ENCODE measurements at places on chromosomes 6 and 20.
A peak's percentile ranks its signal among the peaks of the same experiment; 100 is the strongest.

DNA sequence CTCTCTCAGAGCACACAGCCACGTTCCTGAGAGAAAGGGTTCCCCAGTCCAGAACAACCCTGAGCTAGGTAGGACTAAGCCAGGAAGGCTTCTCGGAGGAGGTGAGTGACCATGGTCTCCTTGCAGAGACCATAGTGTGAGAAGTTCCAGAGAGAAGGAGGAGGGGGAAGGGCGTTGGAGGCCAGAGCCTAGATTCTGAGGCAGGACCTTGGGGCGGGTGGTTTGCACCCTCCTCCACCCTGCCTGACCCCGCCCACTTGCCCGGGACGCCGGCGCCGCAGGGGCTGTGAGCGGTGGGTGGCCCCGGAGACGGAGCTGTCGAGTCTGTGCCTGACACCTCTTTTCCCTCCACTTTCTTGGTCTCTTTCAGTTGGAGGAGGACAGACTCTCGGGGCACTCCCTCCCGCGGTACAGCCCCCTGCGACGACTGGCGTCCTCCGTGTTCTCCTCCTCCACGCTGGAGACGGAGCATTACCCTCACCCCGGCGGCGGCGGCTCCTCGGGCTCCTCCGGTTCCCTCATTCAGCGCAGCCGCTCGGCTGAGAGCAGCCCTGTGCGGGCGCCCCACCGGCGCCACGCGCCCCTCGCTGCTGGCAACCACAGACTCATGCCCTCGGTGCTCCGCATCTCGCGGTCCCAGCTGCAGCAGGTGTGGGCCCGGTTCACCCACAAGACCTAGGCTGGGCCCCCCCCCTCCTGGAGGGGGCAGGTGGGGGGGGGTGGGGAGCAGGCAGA lies 26.2 kb downstream of the TTBK1 start:
- peak; percentile 56 for DNase-seq

DNA sequence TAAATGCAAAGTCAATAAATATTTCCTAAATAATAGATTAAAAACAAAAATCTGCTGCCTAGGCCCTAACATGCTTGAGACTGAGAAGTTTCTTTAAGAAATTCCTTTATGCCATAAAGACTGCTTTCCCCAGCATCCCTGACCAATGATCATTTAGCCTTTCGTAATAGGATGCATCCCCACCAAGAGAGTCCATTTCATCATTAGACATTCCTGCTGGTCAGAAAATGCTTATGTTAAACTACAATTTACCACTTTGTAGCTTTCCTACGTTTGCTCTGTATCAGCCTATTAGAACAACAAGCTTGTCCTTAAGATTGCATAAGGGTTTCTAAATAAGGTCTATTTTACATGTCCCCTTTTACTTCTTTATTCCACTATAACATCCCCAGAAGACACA lies 59.8 kb upstream of the HSF2 start:
- DNase-seq, result no peak

DNA sequence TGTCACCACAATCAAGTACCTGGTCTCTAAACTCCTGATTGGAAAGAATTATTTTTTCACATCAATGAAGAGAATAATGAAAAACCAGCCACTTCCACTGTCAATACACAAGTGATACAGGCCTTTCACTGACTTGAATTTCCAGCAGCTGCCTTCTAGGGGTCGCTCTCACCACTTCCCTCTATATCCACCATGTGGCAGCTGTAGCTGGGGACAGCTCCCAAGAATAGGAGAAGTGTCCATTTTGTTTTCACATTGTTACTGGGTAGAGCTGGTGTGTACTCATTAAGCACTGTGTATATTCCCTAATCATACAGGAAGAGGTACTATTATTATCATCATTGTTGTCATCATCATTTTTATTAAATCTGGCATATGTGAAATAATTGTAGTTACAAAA lies 438.4 kb upstream of the SPTLC3 start:
- DNase-seq, result no peak

DNA sequence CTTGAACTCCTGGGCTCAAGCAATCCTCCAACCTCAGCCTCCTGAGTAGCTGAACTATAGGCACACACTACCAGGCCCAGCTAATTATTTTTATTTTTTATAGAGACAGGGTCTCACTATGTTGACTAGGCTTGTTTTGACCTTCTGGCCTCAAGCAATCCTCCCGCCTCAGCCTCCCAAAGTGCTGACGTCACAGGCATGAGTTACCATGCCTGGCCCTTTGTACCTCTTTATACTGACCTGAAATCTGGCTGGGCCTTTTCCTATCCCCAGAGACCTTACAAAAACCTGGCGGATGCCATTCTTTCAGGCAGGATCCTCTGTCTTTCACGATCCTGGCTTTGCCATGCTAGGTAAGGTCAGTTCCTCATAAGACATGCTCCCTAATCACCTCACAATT lies 11.5 kb downstream of the WFDC3 start:
- DNase-seq, result no peak

DNA sequence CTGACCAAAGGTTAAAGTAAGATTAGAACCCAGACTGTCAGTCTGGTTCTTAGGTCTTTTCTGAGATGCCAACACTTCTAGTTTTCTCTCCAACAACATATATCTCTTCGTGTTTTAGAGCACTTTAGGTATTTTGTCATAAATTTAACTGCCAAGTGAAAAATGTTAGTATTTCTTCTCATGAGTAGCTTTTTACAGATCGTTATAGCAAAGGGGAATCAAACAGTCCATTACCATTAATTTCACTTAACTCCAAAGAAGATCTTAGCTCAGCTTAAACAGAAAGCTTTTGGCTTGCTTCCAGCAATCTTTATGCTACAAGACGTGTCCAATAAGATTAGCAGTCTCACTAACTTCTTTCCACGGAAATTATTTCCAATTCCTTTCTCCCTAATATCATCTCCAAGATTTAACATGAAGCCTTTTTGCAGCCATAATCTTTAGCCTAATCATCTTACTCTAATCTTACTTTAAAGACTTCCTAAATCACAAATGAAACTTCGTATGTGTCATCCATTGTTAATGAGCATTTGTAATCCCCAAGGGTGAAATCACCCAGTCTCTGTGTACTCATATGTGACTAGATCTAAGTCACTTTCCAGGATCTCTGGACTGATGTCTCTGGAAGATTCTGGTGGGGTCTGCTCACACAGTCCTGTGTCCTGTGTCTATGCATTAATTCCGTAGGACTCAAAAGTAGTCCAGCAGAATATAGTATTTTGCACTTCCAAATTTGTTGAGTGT lies 38.7 kb downstream of the MOXD1 start:
- DNase-seq, result no peak

DNA sequence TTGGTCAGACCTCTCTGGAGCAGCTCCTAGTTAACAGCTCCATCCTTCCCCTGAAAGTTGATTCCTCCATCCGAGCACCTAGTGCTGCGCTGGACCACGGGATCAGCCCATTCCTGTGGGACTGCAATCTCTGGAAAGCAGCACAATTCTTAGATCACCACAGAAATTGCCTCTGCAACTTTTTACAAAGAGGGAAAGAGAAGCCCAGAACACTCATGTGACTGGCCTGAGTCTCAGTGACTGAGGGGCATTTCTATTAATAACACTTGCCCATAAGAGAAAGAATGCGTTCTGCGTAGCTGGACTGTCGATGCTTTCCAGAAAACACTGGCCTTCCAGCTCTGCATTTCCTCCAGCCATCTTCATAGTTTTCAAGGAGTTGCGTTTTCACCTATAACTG lies 18.3 kb downstream of the MPC1 start:
- no peak for DNase-seq

DNA sequence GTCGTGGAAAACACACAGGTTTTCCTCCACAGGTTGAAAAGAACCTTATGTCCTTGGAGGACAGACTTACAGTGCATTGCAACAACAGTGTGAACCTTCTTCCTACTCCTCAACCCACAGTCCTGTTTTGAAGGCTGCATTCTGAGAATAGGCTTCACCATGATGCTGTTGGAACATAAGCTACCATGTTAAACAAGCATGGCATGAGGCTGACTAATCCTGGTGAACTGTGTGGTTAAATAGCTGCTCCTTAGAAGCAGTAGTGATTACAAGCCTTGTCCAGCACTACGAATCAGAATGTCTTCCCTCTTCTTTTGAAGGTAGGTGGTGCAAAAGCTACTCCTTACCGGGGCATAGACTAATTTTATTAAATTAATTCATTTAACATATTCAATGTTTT lies 368.5 kb upstream of the EPHA7 start:
- no peak for DNase-seq

DNA sequence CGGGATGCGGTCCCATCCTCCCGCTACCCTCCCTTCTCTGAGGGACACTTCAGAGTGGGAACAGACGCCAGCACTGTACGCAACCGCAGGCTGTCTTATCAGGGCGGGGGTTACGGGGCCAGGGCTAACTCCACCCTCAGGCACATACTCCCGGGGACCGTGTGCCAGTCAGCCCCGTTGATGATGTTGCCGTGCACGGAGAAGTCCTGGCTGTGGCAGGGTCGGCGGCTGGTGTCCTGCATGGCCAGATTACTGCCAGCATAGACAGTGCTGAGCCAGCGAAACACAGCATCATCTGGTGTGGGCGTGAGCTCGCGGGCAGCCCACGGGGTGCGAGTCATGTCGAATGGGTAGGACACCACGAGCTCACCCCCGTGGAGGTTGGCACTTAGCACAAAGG lies 5.0 kb downstream of the CPXM1 start:
- peak; percentile 31 for DNase-seq

DNA sequence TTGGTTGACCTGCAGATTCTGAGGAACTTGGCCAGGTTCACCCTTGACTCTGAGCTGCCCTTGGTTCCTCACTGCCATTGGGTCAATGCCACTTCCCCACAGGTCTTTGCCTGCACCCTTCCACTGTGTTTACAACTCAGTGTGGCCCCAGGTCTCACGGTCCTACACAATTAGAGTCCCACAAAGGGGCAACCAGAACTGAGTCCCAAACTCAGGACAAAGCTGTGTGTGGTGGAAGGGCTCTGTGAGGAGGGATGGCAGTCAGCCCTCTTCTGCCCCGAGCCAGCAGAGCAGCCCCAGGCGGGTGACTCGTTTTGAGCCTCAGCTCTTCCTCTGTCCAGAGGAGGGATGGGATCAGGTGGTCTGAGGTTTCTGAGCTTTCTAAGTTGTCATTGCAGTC lies 69.5 kb downstream of the NPEPL1 start:
- no peak for DNase-seq

GRCh38 chr20:1462001-1462400 lies 4.6 kb downstream of the NSFL1C start:
- no peak for DNase-seq

DNA sequence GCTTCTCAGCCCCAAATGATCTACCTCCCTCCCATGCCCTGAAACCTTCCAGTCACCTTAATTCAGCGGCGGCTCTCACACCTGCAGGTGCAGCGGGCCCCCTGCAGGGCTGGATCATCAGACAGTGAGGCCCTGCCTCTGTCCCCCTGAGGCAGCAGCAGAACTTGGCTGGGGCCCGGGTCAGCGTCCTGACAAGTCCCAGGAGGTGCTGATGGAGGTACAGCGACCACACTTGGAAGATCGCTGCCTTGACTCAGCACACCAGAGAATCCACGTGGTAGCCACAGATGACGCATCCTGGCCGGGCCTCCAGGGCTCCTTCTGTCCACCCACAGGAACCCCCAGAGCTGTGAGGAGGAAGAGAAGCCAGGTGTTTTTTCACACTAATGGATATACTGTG lies 116.4 kb upstream of the THBS2 start:
- no peak for DNase-seq

GRCh38 chr6:30743099-30744053 lies 889 bp upstream of the FLOT1 start:
- DNase-seq, result peak; percentile 27

DNA sequence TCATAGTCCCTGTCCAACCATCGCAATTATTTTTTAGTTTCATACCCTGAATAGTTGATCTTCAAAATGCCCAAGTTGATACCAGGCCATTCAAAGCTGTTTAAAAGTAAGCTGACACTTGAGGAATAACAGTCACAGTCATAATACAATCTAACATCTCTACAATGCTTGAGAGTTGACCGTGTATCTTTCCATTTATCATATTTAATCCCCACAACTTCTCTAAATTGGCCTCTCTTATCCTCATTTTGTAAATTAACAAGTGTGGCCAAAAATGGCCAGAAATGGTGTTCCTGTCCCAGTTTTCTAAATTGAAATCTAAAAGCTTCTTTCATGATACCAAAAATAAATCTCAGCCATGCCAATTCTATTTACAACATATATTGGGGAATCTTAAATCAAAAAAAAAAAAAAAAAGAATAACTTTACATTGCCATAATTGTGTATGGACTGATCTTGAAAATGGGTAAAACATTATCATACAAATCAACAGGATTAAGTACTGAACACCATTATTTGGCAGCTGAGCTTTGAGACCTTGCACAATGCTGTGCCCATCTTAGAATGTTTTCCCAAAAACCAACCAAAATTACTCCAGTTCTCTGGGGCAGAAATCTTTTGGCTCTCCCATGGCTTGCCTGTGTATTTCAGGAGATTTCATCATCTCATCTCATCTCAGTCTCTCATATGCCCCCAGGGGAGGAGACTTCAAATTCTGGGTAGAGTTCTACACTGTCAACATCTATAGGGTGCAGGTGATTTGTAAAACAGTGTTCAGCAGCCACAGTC lies 448.7 kb upstream of the JARID2 start:
- DNase-seq, result no peak
